Colonic mucosa (tissue), 4 donors: ENCODE measurements at places on chromosomes 3 and 15. TPM values are rescaled to one million over a fixed set of nuclear protein-coding genes. Genes with fewer than 3 reads are reported as not detected.

DNA sequence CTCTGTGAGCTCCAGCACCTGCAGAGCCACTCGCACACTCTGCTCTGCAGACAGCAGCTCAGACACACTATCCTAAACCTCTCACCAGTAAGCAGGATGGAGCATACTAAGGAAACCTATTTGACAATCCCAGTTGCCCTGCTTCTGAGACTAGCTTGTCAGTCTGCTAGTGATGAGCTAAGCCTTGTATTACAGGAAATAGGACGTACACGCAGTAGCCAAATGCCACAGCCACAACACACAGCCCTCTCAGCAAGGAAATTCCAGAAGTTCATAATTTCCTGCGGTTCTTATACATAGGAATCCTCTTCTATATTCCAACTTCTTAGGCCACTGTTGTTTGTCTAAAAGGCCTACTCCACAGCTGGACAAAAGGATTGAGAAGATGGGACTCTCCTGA lies 74.5 kb downstream of the MYLK start:
- DNase-seq: peak; percentile 7
- no peaks in the 10 kb centered on the region for H3K27me3 ChIP-seq
- no peaks in the 10 kb centered on the region for H3K36me3 ChIP-seq
- no peak overlapping the region for H3K4me3 ChIP-seq

NRROS gene
- 2.2 TPM for total RNA-seq

- H3K27me3 ChIP-seq: no peaks in the 10 kb centered on the region
- H3K4me3 ChIP-seq: no peak overlapping the region
- no peaks in the 10 kb centered on the region for H3K36me3 ChIP-seq
- no peaks in the 10 kb centered on the region for H3K4me1 ChIP-seq
Observed at GRCh38 chr3:52036222-52036694, 20.1 kb downstream of the DUSP7 start.

GRCh38 chr3:174667386-174667785 lies 191.7 kb upstream of the NAALADL2 start:
- no peak overlapping the region for H3K4me3 ChIP-seq
- no peaks in the 10 kb centered on the region for H3K36me3 ChIP-seq
- DNase-seq: no peak
- H3K27ac ChIP-seq: no peak overlapping the region

NDUFB5 gene
- 159 TPM for total RNA-seq

- H3K4me3 ChIP-seq: peak within 1 kb of the TSS; percentile 16
- H3K36me3 ChIP-seq: no peaks in the 10 kb centered on the region
- DNase-seq: no peak
- no peaks in the 10 kb centered on the region for H3K4me1 ChIP-seq
- no peak within 1 kb of the TSS for H3K27ac ChIP-seq
Observed at GRCh38 chr15:80252121-80252518, at the start of gene CTXND1. Gene CTXND1, minus strand, starts transcription at chr15:80252213. Its CDS starts 50,264 bp downstream, at chr15:80201949.

DNA sequence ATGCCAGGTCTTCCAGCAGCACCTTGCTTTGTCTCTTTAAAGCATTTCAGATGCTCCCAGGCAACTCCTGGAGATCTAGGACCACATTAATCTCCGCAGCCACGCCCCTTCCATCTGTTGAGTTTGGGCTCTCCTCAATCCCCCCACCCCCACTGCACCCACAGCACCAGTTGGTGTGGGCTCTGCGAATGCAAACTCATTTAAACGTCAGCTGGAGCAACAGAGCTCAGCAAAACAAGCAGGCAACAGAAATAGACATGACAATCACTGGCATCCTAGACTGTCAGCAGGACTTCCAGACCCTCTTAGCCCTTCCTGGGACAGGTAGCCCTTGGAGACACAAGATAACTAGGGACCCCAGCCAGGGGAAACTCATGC lies 106.9 kb downstream of the LSM3 start:
- no peaks in the 10 kb centered on the region for H3K27me3 ChIP-seq
- H3K27ac ChIP-seq: no peak overlapping the region
- DNase-seq: no peak
- no peak overlapping the region for H3K4me3 ChIP-seq
- H3K36me3 ChIP-seq: no peaks in the 10 kb centered on the region

DNA sequence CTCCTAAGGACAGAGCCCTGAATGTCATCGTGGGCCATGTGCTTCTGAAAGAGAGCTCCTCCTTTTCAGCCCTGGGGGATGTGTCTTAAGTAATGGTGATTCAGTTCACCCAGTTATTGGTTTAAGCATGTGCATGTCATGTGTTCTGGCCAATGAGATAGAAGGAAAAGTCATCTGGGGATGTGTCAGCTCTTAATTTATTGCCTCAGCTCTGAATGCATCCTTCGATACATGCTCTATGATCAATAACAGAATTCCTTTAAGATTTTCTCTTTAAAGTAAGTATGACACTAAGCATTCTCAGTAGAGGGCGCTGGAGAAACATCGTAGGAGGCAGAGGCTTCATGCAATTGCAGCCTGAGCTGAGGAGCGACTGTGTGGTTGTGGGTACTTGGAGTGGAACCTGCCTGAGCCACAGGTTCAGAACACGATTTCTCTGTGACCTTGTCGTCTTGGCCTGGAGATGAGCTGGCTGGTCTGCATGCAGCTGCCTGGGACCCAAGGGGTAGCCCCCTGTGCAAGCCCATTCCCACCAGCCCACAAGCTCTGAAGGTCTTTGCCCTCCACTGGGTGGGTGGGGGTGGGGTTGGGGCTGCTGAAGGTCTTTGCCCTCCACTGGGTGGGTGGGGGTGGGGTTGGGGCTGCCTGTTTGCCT lies 69.5 kb downstream of the C3orf38 start:
- H3K4me3 ChIP-seq: no peak overlapping the region
- H3K27me3 ChIP-seq: no peaks in the 10 kb centered on the region
- no peaks in the 10 kb centered on the region for H3K4me1 ChIP-seq
- H3K27ac ChIP-seq: no peak overlapping the region
- no peaks in the 10 kb centered on the region for H3K36me3 ChIP-seq

DNA sequence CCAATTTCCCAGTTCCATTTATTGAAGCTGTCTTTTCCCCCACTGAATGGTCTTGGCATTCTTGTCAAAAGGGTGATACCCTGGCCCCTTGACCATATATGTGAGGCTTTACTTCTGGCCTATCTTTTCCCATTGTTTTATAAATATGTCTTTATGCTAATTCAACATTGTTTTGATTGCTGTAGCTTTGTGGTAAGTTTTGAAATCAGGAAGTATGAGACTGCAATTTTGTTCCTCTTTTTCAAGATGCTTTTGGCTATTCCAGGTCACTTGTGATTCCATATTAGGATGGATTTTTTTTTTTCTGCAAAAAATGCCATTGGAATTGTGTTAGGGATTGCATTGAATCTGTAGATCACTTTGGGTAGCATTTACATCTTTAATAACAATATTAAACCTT lies 141.2 kb upstream of the MANF start:
- H3K4me3 ChIP-seq: no peak overlapping the region
- H3K27me3 ChIP-seq: no peaks in the 10 kb centered on the region
- no peaks in the 10 kb centered on the region for H3K4me1 ChIP-seq
- H3K27ac ChIP-seq: no peak overlapping the region
- no peaks in the 10 kb centered on the region for H3K36me3 ChIP-seq

SKOR1 gene
- 0.10 TPM for total RNA-seq

SNRPN gene
- 19.6 TPM for total RNA-seq

- H3K27ac ChIP-seq: no peak overlapping the region
- H3K4me1 ChIP-seq: peaks cover 13% of the 10 kb centered on the region
- H3K4me3 ChIP-seq: peak overlapping the region; percentile 80
Observed at GRCh38 chr3:57163751-57164150, 1.4 kb downstream of the IL17RD start.

GRCh38 chr15:91561371-91562100 lies 292.0 kb upstream of the SLCO3A1 start:
- no peaks in the 10 kb centered on the region for H3K4me1 ChIP-seq
- no peaks in the 10 kb centered on the region for H3K27me3 ChIP-seq
- H3K4me3 ChIP-seq: no peak overlapping the region
- no peak overlapping the region for H3K27ac ChIP-seq
- no peak for DNase-seq
- no peaks in the 10 kb centered on the region for H3K36me3 ChIP-seq

DNA sequence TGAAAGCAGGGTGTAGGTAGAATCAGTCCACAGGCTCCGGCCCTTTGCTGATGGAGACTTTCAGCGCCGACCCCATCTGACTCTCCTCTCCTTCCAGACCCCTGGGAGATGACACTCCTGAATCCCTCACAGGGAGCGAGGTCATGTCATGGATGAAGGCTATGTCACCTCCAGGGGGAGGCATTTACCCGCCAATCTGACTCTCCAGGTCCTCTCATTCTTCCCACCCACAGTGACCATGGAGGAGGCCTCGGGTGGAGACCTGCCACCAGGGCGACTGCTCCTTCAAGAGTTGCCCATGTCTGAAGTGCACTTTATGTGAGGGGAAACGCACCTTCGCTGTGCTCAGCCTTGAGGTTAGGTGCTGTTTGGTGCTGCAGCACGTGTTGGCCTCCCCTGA lies 112.7 kb downstream of the KLF13 start:
- no peaks in the 10 kb centered on the region for H3K36me3 ChIP-seq
- no peak overlapping the region for H3K27ac ChIP-seq
- no peak overlapping the region for H3K4me3 ChIP-seq
- no peaks in the 10 kb centered on the region for H3K27me3 ChIP-seq
- DNase-seq: peak; percentile 73
- H3K4me1 ChIP-seq: peaks cover 10% of the 10 kb centered on the region

DNA sequence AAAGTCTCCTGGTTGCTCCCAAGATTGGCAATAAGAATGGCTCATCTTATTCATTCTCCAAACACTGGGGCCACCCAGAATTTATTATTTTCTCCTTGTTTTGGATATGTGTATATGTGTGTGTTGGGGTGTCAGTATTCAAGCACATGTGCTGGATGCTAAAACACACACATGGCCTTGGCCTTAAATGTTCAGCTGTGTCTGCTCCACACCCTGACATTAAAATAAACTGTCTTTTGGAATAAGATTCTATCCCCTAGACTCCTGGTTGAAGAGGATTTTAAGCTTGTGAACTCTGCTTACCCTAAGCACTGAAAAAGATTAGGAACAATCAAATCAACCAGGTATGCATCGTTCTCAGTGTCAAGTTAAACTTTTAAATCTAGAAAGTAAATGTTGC lies 382.9 kb upstream of the MCTP2 start:
- H3K27ac ChIP-seq: no peak overlapping the region
- H3K4me3 ChIP-seq: no peak overlapping the region
- DNase-seq: no peak

DNA sequence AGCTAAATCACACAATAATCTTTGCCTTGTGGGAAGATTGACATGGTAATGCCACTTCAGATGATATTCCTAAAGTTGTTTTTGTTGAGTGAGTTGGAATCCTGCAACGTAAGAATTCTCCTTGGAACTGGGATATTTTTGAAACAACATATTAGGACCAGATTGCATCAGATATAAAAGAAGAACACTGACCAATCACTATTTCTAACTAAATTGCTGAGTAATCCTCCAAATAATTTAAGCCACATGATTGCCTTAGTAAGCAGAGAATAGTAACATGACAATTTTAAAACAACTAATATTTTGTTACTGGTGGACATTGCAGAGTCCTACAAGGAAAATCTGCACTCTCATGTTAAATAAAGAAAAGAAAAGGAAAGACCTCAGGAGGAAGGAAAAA lies 353.9 kb upstream of the LMCD1 start:
- no peaks in the 10 kb centered on the region for H3K27me3 ChIP-seq
- no peak overlapping the region for H3K4me3 ChIP-seq
- no peak for DNase-seq
- no peak overlapping the region for H3K27ac ChIP-seq
- no peaks in the 10 kb centered on the region for H3K36me3 ChIP-seq
- H3K4me1 ChIP-seq: no peaks in the 10 kb centered on the region

CGNL1 gene
- total RNA-seq: 4.7 TPM

DNA sequence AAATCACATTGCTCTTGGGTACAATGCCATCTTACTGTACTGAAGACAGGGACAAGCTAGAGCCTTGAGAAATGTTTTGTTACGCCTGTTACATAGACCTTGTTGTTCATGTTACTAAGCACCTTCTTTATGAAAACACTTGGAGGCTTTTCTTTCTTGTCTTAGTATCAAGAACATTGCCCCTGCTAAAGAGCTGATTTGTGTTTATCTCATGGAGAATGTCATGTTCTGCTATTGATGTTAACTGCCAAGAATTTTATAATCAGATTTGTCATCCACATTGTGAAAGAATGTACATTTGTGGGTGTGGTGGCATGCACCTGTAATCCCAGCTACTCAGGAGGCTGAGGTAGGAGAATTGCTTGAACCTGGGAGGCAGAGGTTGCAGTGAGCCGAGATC lies 431.3 kb upstream of the MDFIC2 start:
- DNase-seq: no peak
- no peak overlapping the region for H3K27ac ChIP-seq
- no peak overlapping the region for H3K4me3 ChIP-seq

YEATS2 gene
- total RNA-seq: 17.3 TPM
